Endothelial cell of umbilical vein (primary cell): ENCODE measurements at places on chromosomes 11 and 22.

DNA sequence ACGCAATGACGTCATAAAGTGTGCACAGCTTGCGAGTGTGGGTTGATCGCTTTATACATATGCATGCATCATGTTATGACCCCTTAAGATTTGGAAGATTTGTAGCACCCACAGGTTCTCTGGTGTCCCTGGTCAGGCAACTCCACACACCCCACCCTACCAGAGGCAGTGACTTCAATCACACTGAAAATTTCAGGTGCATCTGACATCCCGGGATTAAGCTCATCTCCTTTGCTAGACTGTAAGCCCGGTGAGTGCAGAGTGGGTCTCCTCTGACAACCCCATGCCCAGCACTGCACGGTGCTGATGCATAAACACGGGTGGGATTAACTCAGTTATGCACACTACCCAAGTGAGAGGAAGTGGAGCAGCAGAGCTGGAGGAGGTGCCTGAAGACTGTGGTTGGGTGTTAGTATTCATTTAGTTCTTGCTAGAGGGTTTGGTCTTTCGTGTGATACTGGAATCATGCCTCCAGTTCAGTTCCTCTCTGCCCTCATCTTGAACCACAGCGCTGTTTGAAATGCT lies 6.5 kb downstream of the ARSA start:
- peaks cover 14% of the 10 kb centered on the region for H3K4me1 ChIP-seq
- no peak overlapping the region for H3K4me3 ChIP-seq
- no peaks in the 10 kb centered on the region for H3K36me3 ChIP-seq
- no peak for DNase-seq
- no peaks in the 10 kb centered on the region for H3K27me3 ChIP-seq

DNA sequence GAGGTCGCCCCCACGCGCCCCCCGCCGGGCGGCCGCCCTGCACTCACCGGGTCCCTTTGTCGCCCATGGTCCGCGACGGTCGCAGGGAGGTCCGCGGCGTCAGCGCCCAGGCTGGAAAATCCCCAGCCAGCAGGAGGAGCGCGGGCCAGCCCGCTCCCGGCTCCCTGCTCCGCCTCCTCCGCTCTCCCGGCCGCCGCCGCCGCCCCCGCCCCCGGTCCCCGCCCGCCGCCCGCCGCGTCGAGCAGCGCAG lies at the start of gene ARRB1:
Gene ARRB1 (minus strand): TSS at position 121 of the 250 bp plus-strand sequence. CDS start 54 bp downstream, at position 67.
- H3K27me3 ChIP-seq: no peaks in the 10 kb centered on the region
- H3K27ac ChIP-seq: peak within 1 kb of the TSS; percentile 80
- H3K4me3 ChIP-seq: no peak within 1 kb of the TSS
- DNase-seq: no peak

GRCh38 chr11:28636033-28636432 lies 527.8 kb downstream of the METTL15 start:
- DNase-seq: no peak
- no peak overlapping the region for H3K4me3 ChIP-seq
- H3K4me1 ChIP-seq: no peaks in the 10 kb centered on the region
- H3K27ac ChIP-seq: no peak overlapping the region
- H3K27me3 ChIP-seq: no peaks in the 10 kb centered on the region
- H3K36me3 ChIP-seq: no peaks in the 10 kb centered on the region

DNA sequence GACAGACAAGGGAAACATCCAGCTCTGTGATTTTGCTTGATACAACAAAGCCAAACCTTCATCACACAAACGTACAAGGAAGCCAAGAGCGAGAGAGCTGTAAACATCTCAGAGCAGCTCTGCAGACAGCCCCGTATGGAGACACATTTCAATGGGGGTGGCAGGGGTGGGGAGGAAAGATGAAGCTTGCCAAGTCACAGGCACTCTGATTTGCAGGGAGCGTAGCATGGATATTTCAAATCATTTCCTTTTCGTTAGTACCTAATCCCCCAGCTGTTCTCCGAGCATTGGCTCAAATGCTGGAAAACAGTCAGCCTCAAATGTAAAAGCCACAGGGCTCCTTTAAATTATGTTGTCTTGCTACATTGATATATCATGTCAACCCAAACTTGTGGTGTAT lies 458.9 kb upstream of the CADM1 start:
- no peaks in the 10 kb centered on the region for H3K4me1 ChIP-seq
- no peak overlapping the region for H3K4me3 ChIP-seq
- no peaks in the 10 kb centered on the region for H3K36me3 ChIP-seq

GRCh38 chr11:64694821-64695365 lies 28.1 kb downstream of the NRXN2 start:
- H3K27me3 ChIP-seq: peaks cover 34% of the 10 kb centered on the region
- H3K36me3 ChIP-seq: no peaks in the 10 kb centered on the region
- H3K4me1 ChIP-seq: no peaks in the 10 kb centered on the region
- H3K4me3 ChIP-seq: no peak overlapping the region
- H3K27ac ChIP-seq: no peak overlapping the region

- no peak overlapping the region for H3K4me3 ChIP-seq
- no peak overlapping the region for H3K27ac ChIP-seq
- no peaks in the 10 kb centered on the region for H3K36me3 ChIP-seq
- H3K27me3 ChIP-seq: peaks cover 9% of the 10 kb centered on the region
- DNase-seq: peak; percentile 55
These were observed 33.3 kb upstream of the NNMT start for GRCh38 chr11:114262681-114263512.
